ENCODE measurements at places on chromosomes 2 and 18.

DNA sequence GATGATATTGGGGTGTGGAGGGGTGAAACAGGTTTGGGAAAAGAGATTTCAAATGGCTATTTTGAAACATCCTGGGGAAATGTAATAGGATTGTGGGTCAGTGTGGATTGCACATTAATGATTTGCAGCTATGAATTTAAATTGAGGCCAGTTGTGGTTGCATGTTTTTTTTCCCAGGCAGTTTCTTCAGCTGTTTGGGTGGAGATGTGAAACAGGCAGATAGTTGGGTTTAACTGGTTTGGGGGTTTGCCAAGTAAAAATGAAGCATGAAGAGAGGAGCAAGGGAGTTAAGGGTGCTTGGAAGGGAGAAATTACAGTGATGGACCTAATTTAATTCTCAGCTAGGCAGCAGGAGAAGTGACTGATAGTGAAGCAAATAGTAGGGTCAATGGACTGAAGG is 16.8 kb downstream of the GPD2 start:
- DNase-seq, result no peak

DNA sequence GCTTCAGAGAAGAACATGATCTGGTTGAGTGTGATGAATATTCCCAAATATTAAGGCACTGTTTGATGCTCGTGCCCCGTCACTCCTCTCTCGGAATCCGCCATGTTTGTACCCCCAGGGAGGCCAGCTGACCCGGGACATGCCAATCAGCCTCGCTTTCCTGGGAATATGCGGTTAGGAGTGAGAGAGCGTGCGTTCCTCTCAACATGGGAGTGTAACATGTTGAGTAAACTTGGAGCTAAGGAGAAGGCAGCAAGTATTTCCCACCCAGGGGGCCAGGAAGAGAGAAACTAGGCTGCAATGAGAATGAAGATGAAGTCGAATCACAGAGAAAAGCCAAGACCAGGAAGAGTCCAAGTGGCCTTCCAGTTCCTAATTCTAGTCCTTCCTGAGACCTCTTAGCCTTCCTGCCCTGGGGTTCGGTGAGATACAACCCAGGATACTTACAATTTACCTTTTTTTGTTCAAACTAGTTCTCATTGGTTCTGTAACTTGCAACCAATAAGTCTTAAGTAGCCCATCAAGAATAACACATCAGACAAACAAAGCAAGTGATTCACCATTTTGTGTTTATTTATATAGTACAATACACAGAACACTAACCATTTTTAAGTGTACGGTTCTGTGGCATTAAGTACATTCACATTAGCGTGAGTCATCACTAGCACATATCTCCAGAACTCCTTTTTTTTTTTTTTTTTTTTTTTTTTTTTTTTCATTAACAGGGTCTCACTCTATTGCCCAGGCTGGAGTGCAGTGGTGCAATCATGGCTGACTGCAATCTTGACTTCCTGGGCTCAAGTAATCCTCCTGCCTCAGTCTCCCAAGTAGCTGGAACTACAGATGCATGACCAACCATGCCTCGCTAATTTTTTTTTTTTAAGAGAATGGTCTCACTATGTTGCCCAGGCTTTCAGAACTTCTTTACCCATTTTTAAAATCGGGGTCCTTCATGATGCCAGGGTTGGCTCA is 36.4 kb upstream of the SLC1A4 start:
- no peak for DNase-seq

DNA sequence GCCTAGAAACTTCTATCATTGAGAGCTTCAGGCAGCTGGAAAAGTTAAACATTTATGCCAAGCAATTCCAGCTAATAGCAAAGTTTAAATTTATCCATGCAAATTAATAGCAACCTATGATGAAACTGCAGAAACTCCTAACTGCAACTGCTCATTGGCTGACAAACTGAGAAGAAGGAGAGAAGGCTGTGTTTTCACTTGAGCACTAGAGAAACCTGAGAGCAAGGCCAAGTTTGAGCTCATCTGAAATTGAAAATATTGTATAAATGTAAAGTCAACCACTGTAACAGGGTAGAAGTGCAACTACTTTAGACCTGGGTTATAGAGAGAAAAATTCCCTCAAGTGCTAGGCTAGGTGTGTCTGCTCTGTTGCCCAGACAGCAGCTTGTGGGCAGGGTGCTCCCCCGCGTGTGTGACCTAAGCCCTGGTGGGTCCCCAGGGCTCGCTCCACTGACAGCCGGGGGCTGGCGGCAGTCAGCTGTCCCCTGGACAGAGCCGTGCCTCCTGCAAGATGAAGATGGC is 50.2 kb downstream of the CABYR start:
- no peak for DNase-seq

- DNase-seq, result no peak
These were observed 57.3 kb downstream of the THNSL2 start for GRCh38 chr2:88227446-88227845.

DNA sequence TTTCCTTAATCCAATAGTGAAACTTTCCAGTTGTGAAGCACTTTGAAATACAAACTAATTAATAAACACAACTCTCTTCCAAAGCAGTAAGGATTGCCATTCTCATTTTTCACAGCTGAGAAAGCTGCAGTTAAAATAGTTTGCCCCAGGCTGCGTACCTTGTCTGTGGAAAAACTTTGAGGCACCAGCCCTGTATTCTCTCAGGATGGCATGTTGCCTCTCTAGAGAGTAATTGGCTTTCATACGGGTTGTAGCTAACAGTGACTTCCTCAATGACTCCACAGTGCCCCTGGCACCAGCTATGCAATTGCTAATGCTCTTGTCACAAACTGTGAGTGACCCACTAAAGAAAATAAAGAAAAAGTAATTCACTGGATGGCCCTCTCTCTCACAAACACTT is 345.7 kb downstream of the MTX2 start:
- no peak for DNase-seq

DNA sequence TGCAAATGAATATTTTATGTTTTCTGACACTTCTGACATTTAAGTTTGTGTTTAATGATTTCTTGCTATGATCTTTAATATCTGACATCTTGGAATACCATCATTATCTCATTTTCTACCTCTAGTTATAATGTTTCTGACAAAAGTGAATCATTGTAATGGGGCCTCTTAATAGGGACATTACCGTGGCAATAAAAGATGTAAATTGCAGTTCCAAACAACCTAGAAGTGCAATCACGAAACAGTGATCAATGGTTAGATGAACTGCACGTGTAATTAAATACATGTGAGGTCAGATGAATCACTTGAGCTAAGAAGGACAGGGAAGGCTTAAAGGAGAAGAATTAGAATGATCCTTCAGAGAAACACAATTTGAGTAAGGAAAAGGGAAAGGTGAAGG is 1078.3 kb downstream of the DPP10 start:
- DNase-seq, result no peak

DNA sequence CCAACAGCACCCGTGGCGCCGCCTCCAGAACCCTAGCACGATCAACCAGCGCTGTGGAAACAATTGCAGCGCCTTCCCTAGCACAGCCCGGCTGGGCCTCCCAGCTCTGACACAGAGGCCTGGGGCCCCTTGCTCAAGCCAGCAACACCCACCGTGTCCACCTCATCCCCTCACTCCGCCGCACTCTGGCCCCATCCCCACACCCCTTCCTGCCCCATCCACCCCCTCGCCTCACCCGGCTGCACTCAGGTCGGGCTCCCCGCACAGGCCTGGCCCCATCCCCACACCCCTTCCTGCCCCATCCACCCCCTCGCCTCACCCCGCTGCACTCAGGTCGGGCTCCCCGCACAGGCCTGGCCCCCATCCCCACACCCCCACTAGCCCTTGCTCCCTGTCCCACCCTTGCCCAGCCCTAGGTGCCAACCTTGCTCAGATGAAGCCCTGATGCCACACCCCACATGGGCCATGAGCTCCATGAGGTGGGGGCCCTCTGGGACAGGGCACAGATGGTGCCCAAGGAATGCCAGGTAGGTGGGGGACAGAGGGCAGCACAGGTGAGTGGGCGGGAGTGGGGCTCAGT is 28.7 kb downstream of the KIF1A start:
- no peak for DNase-seq

GRCh38 chr2:190882856-190883582 is 2.4 kb downstream of the GLS start:
- no peak for DNase-seq

- DNase-seq, result no peak
These were observed 10.6 kb upstream of the BIN1 start for GRCh38 chr2:127117603-127118002.

- DNase-seq, result no peak
These were observed 18.4 kb upstream of the DSC2 start for GRCh38 chr18:31120594-31120993.

Measured in stimulated activated CD8-positive, alpha-beta memory T cell treated with anti-CD3 and anti-CD28 coated beads, Interleukin-12 subunit alpha, Interleukin-12 subunit beta, amount 100 ng/mL, for 4 hours (primary cell).